ENCODE measurements at places on chromosomes 3 and 15.

DNA sequence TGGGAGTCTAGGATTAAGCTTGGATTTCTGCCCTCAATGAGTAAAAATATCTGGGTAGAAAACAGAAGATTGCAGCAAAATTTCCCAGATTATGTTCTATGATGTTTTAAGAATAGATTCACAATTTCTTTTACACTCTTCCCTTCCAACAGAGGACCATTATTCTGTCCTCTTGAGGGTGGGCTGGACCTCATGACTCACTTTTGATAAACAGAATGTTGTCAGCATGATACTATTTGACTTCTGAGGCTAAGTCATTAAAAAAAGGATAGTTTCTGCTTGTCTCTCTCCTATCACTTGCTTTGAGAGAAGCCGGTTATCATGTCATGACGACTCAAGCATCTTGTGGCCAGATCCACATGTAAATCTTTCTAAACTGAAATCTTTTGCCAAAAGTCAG, 396.2 kb upstream of the CDIN1 start:
- no peak for DNase-seq

DNA sequence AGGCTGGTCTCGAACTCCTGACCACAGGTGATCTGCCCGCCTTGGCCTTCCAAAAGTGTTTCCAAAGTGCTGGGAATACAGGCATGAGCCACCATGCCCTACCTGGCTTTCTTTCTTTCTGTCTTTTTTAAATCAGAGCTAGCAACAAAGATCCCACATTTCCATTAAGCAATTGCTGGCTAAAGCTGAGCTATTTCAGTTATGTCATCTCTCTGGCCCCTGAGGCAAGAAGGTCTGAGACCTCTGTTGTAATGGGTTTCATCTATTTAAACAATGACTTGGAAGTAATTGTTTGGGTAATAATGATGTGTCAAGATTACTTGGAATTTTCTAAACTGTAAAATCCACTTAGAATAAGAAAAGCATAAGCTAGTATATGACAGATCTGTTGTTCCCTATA, 30.2 kb upstream of the CRBN start:
- DNase-seq: no peak

- no peak for DNase-seq
Observed at GRCh38 chr3:42265059-42265991, 660 bp downstream of the CCK start.

- DNase-seq: no peak
Observed at GRCh38 chr3:14744556-14744955, 69.6 kb downstream of the C3orf20 start.

DNA sequence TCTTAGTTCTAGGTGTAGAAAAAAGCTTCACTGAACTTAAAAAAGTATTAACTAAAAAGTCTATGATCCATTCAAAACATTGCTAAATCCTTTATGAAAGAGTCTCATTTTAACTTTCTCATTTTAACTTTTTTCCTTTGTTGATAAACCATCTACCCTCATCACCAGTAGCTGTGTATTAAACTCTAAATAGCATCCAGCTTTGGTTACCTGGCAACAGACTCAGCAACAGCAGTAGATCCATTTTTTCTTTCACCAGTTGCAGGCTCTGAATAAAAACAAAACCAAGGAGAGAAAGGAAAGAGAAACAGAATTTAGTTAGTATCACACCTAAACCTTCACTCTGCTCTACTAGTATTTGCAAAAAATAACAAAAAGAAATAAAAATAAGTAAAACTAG, 51.6 kb downstream of the TP53BP1 start:
- no peak for DNase-seq

DNA sequence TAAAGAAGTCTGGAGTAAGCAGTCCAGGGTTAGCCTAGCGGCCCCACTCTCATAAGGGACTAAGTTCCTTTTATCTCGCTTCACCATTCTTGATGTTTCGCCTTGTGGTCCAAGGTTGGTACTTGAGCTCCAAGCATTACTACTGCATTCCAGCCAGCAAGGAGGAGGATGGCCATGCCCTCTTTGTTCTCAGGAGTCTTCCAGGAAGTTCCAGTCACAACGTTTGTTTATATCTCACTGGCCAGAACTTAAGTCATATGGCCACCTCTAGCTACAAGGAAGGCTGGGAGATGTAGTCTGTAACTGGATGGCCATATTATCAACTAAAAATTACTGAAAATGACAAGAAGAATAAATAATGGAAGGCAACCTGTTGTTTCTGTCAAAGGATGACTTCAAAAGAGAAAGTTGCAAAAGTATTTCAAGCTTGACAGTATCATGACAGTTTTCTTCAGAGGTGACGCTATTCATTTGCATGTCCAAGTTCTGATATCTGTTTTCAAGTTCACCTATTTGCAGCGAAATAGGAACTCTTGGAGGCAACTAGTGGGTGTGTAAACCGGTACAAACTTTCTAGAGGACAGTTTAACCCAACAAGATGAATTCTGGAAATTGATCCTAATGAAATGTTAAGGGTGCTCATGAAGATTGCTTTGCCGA, 118.6 kb downstream of the PGPEP1L start:
- no peak for DNase-seq

DNA sequence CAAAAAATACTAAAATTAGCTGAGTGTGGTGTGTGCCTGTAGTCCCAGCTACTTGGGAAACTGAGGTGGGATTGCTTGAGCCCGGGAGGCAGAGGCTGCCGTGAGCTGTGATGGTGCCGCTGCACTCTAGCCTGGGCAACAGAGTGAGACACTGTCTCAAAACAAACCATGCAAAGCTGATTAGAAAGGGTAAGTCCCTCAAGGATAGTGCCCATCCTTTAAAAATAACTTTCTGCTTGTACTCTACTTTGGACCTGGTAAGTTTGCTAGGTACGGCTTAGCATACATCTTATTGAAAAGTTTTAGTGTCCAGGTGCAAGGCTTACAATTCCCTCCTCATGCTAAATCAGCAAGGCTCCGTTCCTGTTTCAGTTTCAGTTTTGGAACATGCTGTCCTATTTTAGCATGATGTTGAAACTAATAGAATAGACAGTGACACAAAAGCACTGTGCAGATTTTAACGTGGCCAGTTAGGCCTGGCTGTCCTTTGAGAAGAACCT, 21.4 kb downstream of the FEM1B start:
- no peak for DNase-seq

- no peak for DNase-seq
Observed at GRCh38 chr3:121988146-121988545, 33.9 kb downstream of the ILDR1 start.

GRCh38 chr3:110881069-110881468, 190.5 kb upstream of the NECTIN3 start:
- DNase-seq: no peak

- no peak for DNase-seq
Observed at GRCh38 chr3:52531860-52532516, 1.7 kb downstream of the NT5DC2 start.

DNA sequence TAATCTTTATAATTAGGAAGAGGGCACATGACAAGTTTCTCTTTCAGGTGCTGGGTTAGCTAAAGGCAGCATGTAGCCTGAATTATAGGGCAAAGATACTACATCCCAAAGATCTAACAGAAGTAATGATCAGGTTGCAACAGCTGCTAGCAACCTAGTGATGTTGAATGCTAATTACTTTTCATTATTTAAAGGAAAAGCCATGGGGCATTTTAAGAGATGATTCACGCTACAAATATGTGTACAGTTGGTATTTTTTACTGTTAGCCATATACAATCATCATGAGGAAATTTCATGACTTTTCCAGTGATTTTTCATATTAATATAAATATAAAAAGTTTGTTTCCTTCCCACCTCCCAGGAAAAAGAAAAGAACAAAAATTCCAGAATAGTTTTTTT, 43.0 kb downstream of the NEK10 start:
- no peak for DNase-seq

- DNase-seq: no peak
Observed at GRCh38 chr3:184148076-184148475, 7.1 kb upstream of the DVL3 start.

Measured in stimulated activated CD8-positive, alpha-beta memory T cell treated with anti-CD3 and anti-CD28 coated beads, Interleukin-12 subunit alpha, Interleukin-12 subunit beta, amount 100 ng/mL, for 1 hour (primary cell).